CD4-positive, alpha-beta memory T cell (primary cell): ENCODE measurements at places on chromosomes 1 and 21. TPM values are rescaled to one million over a fixed set of nuclear protein-coding genes. Genes with fewer than 3 reads are reported as not detected.

- no peak for DNase-seq
Observed at GRCh38 chr1:223225481-223225880, 82.4 kb upstream of the TLR5 start.

DNA sequence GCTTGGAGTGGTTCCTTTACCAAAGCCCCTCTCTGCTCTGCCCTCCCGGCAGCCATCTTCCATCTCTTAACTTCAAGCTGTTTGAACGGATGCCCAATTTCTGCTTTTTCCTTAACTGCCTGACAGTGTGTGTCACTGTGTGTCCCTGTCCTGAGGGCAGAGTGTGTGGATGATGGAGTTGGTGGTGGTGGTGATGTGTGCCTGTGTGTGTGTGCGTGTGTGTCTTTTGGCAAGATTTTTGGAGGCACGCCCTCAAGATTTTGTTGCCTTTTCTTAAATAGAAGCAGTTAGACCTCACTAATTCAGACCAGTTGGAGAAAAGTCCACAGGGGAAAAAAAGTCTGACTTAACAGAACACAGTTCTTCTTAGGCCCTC lies 30.3 kb downstream of the SERTAD4 start:
- DNase-seq = no peak

- DNase-seq = no peak
Observed at GRCh38 chr1:222596696-222597095, 7.0 kb upstream of the TAF1A start.

GRCh38 chr1:17292299-17293160 lies 15.5 kb upstream of the PADI4 start:
- DNase-seq = no peak

DNA sequence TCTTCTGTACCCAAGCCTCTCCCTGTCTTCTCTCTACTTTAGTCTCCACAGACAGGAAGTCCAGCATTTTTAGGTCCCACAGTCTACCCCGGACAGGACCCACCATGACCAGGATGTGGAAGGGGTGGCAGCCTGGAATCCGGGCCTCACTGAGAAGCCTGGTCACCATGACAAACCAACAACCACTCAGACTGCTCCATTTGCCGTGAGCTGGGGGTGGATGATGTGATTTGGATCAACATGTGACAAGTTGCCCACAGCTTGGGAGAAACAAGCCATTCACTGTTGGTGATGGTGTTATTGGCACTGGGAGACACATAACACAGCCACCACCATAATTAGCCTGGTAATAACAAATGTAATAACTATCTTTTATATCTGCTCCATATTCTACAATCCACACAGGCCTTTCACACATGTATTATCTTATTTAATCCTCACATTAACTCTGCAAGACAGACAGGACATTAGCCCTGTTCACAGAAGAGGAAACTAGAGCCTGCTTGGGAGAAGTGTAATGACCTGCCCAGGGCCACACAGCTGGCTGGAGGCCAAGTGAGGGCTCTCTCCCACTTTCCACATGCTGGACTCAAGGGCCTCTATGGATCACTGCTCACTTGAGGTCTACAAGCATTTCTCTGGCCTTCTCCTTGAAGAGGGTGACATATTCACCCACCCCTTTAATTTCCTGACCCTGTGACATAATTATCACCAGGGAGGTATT lies 22.9 kb downstream of the MEF2D start:
- no peak for DNase-seq

Gene PLA2G2F
- not detected for total RNA-seq

Gene MYOM3
- total RNA-seq = not detected

Gene TRIM46
- 8.4 TPM for total RNA-seq
